ENCODE measurements at places on chromosomes 6 and 20. TPM values are rescaled to one million over a fixed set of nuclear protein-coding genes. Genes with fewer than 3 reads are reported as not detected.

The SLC17A3 gene
- total RNA-seq: 0.86 TPM

The LGSN gene
- total RNA-seq: not detected

The SPATS1 gene
- not detected for total RNA-seq

The CFB gene
- 2.2 TPM for total RNA-seq

The SIRPB1 gene
- not detected for total RNA-seq

The IL17A gene
- total RNA-seq: not detected

The OPRM1 gene
- total RNA-seq: not detected

The EYA2 gene
- 27.0 TPM for total RNA-seq

The UBE2C gene
- total RNA-seq: 69.5 TPM

The ZNF311 gene
- total RNA-seq: 1.4 TPM

The MDFI gene
- total RNA-seq: not detected

The TMC2 gene
- not detected for total RNA-seq

The C20orf173 gene
- not detected for total RNA-seq

The ADGRF1 gene
- not detected for total RNA-seq

The GPR6 gene
- total RNA-seq: not detected

The KHDC1L gene
- total RNA-seq: not detected

The CTAGE9 gene
- total RNA-seq: not detected

The F13A1 gene
- not detected for total RNA-seq

The SERPINB6 gene
- 45.1 TPM for total RNA-seq

The PTPN1 gene
- 37.1 TPM for total RNA-seq

The TBX18 gene
- 16.4 TPM for total RNA-seq

The NRN1 gene
- 44.1 TPM for total RNA-seq

The HUS1B gene
- 0.22 TPM for total RNA-seq

The GPX6 gene
- not detected for total RNA-seq

The MYL9 gene
- 1.3 TPM for total RNA-seq

The OPN5 gene
- total RNA-seq: not detected

The BPIFA1 gene
- total RNA-seq: not detected

The SLC32A1 gene
- not detected for total RNA-seq

The CAGE1 gene
- 0.49 TPM for total RNA-seq

The IL20RA gene
- total RNA-seq: 0.03 TPM

The BANF2 gene
- not detected for total RNA-seq

The HDGFL1 gene
- total RNA-seq: not detected

The PLN gene
- total RNA-seq: not detected

The KIF6 gene
- not detected for total RNA-seq

The NHLRC1 gene
- 0.49 TPM for total RNA-seq

The TRAPPC3L gene
- not detected for total RNA-seq

The MEP1A gene
- not detected for total RNA-seq

The THEMIS gene
- not detected for total RNA-seq

The C6orf136 gene
- total RNA-seq: 3.2 TPM

The C6orf118 gene
- total RNA-seq: not detected

The TNFRSF6B gene
- not detected for total RNA-seq

The NHSL1 gene
- total RNA-seq: 1.3 TPM

The C6orf141 gene
- 1.1 TPM for total RNA-seq

The PI3 gene
- total RNA-seq: not detected

The NEU1 gene
- total RNA-seq: 11.7 TPM

Data from MG63 (cell line).